H1 (cell line): ENCODE measurements at places on chromosomes 3 and 15. TPM values are rescaled to one million over a fixed set of nuclear protein-coding genes. Genes with fewer than 3 reads are reported as not detected.

GRCh38 chr15:55897560-55898336 lies 95.7 kb downstream of the NEDD4 start:
- peak; percentile 23 for DNase-seq

DNA sequence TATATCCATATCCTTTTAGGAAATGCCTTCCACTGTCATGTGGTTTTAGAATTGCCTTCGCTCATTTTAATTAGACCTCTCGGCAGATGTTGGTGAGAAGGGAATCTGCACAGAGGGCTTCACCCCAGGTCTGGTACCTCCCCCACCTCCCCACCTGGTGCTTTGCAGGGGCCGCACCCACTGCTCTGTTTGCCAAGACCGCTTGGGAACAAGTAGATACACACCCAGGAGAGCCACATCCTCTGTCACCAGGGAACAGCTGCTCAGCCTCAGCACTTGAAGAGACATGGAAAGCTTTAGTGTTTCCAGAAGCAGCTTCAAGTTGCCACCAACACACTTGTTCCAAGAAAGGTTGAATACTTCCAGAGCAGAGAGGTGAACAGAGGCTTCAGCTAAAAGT lies 21.8 kb downstream of the LRRC31 start:
- DNase-seq, result no peak

DNA sequence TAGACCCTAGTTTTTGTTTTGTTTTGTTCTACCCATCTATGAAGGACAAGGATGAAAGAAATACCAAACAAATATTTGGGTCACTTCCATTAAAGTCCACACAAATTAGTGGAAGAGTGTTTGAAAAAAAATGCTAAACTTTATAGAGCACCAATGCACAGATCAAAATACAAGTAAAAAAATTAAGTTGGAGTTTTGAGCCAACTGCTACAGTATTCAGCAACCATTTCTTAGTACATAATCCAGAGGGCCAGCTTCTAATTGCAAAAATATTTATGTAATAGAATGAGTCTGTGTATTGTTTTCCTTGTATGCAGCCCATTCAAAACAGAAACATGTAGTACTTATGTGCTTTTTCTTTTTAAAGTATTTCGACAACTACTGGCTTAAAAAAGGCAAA lies 121.1 kb downstream of the CBLB start:
- no peak for DNase-seq

GRCh38 chr15:38048001-38048455 lies 113.6 kb downstream of the TMCO5A start:
- no peak for DNase-seq

GRCh38 chr3:176867681-176868663 lies 329.3 kb downstream of the TBL1XR1 start:
- no peak for DNase-seq

GRCh38 chr15:67072442-67072841 lies 7.0 kb downstream of the SMAD3 start:
- DNase-seq, result no peak

- no peak for DNase-seq
Observed at GRCh38 chr3:50819882-50820281, 145.2 kb downstream of the DOCK3 start.

DNA sequence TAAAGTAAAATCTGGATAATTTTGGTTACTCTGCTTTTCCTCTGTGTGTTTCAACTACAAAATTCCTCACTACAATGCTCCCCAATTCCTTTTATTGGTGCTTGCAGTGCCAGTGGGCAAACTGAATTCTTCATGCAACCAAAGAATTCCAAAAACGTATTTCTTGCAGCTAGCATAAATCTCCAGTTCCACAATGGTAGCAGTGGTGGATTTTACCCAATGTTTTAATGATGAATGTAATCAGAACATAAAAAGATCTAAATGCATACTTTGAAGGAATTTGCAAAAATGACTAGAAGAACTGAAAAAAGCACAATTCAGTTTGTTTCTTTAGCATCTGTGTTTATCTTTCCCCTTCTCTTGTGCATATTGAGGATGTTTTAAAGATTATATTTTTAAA lies 359.6 kb upstream of the TPRG1 start:
- no peak for DNase-seq

- no peak for DNase-seq
Observed at GRCh38 chr15:79004336-79004735, 59.5 kb upstream of the CTSH start.

DNA sequence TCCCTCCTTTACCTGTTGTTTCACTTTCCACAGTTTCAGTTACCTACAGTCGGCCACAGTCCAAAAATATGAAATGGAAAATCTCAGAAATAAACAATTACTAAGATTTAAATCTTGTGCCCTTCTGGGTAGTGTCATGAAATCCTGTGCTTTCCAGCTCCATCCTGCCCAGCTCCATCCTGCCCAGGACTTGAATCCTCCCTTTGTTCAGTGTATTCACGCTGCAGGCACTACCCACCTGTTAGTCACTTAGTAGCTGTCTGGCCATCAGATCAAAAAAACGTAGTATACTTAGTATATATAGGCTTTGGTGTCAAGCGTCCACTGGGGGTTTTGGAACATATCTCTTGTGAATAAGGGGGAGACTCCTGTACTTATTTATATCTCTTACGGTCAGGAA lies 329.0 kb upstream of the SEMA6D start:
- DNase-seq, result no peak

DNA sequence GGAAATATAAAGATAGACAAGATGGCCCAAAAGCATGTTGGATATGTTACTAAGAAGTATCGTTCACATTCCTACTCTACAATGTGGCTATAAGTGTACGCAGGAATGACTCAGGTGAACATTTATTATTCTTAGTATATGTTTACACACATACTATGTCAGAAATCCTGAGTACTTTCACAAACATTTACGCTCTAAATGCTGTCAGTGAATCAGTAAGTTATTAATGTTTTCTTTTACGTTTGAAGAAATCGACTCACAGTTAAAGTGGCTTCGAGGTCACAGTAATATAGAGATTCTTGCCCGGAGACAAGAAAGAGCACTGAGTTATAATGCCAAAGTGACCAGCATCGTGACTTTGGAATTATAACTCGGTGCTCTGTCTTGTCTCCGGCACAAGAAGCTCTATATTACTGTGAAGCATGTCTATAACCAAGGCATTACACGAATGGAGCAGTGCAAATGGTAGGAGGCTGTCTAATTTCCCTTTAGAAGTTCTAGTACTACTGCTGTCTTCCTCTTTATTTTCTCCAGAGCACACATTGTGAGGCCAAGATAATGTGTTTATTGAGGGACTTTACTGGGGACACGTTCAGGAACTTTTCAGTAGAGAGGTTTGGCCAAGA lies 61.8 kb upstream of the P3H2 start:
- no peak for DNase-seq

- DNase-seq, result no peak
Observed at GRCh38 chr3:98779541-98780335, 16.6 kb downstream of the ST3GAL6 start.

DNA sequence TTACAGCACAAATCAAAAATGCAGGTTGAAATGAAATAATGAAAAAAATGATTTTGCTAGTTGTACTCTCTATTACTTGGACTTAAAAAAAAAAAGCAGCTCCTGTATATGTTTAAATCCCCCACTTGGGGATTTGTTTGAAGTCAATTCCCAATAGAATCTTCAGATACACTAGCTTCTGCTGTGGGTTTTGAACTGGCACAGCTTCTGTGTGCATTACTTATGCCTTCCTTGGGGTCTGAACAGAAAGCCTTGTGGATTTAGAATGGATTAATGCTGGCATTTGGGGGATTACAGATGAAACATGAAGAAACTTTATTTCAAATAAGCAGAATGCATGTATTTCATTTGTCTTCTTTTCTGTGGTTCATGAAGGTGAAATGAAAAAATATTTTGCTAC lies 513.2 kb upstream of the TBL1XR1 start:
- no peak for DNase-seq

DNA sequence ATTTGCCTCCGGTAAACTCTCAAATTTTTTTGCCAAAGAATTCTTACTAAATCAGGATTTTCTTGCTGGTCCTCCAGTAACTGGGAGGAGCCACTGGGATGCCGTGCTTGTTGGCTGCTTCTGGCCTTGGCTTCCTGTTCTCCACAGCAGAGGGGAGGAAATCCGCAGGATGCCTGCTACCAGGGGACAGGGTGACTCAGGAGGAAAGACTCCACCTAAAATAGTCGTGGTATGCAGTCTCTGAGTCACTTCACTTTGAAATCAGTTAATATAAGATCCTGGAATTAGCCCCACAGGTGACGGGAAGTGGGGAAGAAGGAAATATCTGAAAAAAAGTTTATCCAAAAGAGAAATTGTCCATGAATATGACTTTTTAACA lies 6.5 kb upstream of the TM4SF18 start:
- DNase-seq, result no peak

DNA sequence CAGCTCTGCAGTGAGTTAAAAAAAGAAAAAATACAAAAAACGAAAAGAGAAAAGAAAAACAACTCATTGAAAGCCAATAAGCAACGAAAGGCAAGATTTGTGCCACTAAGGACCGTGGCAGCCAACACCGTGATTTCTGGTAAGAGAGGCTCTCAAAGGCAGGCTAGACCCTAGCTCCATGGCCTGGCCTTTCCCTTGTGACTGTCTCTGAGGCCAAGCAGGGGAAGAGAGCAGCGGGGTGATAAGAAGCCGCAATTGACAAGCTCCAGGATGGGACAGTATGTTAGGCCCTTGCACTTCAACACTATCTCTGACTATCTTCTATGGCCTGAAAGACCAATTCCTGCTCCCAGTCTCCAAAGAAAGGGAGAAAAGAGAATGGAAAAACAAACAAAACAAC lies 12.4 kb downstream of the APOD start:
- no peak for DNase-seq

- no peak for DNase-seq
Observed at GRCh38 chr3:2354702-2355101, 256.0 kb downstream of the CNTN4 start.

GRCh38 chr15:82314769-82315518 lies 34.3 kb downstream of the GOLGA6L10 start:
- DNase-seq, result no peak

- DNase-seq, result no peak
Observed at GRCh38 chr3:131807822-131808221, 227.0 kb downstream of the CPNE4 start.

DNA sequence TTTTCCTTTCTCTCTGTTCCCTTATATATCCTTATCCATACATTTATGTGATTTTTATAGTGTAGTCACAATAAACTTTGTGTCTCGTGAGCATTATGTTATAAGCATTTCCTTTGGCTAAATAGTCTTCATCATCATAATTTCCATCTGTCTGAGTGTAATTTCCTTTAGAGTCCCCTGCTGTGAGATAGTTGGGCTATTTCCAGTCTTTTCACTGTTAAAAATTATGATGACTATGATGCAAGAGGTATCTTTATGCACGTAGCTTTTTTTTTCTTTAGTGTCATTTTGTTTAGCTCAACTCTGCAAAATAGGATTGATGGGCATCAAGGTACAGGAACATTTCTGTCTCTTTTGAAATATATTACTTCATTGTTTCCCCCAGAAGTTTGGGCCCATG lies 26.9 kb upstream of the CA12 start:
- DNase-seq, result no peak

- DNase-seq, result no peak
Observed at GRCh38 chr3:152054315-152054714, 180.9 kb downstream of the SUCNR1 start.

DNA sequence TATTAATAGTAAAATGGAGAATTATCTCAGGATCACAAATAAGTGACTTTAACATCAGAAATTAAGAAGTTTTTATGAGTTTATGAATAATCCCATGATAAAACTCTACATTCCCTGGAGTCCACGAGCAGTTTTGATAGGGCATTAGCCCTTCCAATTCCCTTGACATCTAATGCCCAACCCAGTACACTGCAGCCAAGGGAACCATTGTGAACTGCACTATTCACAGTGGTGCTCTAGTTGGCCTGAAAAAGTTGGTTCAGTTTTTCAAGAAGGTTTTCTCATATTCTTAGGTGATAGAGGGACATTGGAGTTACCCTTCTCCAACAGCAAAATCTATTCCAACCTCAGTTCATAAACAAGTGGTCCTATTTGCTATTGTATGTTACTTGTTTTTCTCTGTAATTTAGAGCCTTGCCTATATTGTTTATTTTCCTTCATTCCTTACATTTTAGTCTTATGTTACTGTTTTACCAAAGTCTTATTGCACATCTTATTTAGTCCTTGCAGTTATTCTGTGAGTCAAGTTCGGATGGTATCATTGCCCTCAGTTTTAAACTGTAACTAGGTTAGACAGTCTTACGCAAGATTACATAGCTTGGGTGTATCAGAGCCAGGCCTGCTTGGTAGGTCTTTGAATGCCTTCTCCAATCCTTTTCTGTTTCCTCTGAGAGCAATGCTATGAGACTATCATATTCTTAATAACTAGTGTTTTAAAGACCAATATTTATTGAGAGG lies 57.9 kb upstream of the SAMMSON start:
- no peak for DNase-seq

GRCh38 chr15:25770618-25771337 lies 92.3 kb downstream of the ATP10A start:
- no peak for DNase-seq

DNA sequence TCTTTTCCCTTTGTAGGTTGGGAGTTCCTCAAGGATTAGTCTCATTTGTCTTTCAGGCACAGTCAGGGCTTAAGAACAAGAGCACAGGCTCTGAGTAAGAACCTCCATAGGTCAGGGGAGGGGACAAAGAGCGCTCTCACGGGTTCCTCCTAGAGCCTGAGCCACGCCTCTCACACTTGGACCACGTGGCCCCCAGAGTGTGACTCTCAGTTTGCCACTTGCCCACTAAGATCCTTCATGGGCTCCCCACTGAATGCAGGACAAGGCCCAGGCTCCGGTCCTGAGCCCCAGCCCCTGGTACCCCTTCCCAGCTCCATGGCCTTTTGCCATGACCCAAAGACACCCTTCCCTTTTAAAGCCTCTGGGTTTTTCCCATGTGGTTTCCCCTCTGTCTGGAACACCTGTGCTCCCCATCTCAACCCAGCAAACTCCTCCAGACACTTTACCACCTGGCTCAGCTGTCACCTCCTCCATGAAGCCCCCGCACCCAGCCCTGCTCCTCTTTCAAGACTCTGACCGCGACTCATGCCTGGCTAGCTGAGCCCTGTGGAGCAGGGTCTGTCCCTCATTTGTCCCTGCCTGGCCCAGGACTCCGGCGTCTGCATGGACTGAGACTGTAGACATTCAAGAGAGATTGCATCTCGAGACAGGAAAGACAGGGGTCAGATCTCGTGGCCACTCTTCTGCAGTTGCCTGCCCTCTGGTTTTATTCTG lies 32.7 kb downstream of the IQSEC1 start:
- DNase-seq, result no peak

- no peak for DNase-seq
Observed at GRCh38 chr15:76398317-76399104, 61.9 kb downstream of the ISL2 start.

GRCh38 chr3:65288776-65289175 lies 601.0 kb upstream of the ADAMTS9 start:
- no peak for DNase-seq

The TGM5 gene
- total RNA-seq, result not detected in 2 replicates

The SST gene
- 1.3 TPM in 1 of 2 replicates, not detected in the other for total RNA-seq

The PRR23A gene
- not detected in 2 replicates for total RNA-seq

The RAD51 gene
- 41.6 and 42.4 TPM in 2 replicates for total RNA-seq

The FURIN gene
- 28.0 and 32.1 TPM in 2 replicates for total RNA-seq

The SNTN gene
- not detected in 2 replicates for total RNA-seq

The GPR156 gene
- total RNA-seq, result 1.8 and 2.1 TPM in 2 replicates

The GNAI2 gene
- total RNA-seq, result 168 and 169 TPM in 2 replicates

The ZCWPW2 gene
- total RNA-seq, result 0.33 and 0.39 TPM in 2 replicates

The DAZL gene
- 2.3 and 3.4 TPM in 2 replicates for total RNA-seq

The TM6SF1 gene
- total RNA-seq, result 0.90 and 1.0 TPM in 2 replicates

The GABRB3 gene
- 163 TPM in 2 replicates for total RNA-seq
